ENCODE measurements at places on chromosomes 12 and 14.
A peak's percentile ranks its signal among the peaks of the same experiment; 100 is the strongest.

- no peak for DNase-seq
These were observed 35.8 kb downstream of the OTX2 start for GRCh38 chr14:56774503-56774902.

GRCh38 chr12:59444932-59445331 is 150.9 kb upstream of the SLC16A7 start:
- no peak for DNase-seq

GRCh38 chr12:106114447-106115068 is 24.2 kb downstream of the NUAK1 start:
- no peak for DNase-seq

- DNase-seq: peak; percentile 47
These were observed 831 bp upstream of the NKX2-1 start for GRCh38 chr14:36520601-36521525.

DNA sequence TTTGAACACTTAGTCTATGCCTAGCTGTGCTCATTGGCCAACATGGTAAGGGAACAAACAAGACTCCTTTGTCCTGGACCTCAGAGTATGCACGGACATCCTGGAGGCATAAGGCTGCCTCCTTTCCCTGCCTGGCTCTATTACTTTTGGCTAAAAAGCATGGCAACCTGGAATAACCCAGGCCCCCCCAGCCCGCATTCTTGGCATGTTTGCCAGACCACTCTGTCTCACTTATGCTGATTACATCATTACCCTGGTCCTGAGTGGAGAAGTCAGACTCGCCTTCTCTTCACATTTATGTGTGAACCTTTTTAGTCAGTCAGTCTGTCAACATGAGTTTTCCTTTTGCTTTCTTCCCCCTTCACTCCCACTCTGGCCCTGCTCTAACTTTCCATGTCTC is 58.0 kb upstream of the ELK3 start:
- DNase-seq: no peak

DNA sequence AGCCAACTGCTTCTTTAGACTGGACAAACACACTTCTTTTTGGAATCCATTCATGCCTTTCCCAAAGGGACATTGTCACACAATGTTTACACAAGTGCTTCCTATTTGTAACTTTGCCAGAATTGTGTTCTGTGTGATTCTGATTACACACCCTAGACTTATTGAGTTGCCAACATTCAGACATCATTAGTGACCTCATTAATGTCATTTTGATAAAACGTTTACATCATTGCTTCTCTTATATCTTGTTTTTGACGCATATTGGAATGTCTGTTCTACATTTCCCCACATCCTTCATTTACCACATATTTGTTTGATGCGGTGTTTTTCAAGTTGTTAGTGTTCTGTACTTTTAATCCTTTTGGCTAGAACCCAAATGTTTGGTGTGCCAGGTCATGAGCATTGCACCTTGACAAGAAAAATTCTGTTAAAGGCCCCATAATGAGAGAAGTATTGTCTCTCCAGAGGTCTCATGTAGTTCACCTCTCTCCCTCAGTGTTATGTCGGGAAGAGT is 305.5 kb downstream of the AEBP2 start:
- DNase-seq: no peak

DNA sequence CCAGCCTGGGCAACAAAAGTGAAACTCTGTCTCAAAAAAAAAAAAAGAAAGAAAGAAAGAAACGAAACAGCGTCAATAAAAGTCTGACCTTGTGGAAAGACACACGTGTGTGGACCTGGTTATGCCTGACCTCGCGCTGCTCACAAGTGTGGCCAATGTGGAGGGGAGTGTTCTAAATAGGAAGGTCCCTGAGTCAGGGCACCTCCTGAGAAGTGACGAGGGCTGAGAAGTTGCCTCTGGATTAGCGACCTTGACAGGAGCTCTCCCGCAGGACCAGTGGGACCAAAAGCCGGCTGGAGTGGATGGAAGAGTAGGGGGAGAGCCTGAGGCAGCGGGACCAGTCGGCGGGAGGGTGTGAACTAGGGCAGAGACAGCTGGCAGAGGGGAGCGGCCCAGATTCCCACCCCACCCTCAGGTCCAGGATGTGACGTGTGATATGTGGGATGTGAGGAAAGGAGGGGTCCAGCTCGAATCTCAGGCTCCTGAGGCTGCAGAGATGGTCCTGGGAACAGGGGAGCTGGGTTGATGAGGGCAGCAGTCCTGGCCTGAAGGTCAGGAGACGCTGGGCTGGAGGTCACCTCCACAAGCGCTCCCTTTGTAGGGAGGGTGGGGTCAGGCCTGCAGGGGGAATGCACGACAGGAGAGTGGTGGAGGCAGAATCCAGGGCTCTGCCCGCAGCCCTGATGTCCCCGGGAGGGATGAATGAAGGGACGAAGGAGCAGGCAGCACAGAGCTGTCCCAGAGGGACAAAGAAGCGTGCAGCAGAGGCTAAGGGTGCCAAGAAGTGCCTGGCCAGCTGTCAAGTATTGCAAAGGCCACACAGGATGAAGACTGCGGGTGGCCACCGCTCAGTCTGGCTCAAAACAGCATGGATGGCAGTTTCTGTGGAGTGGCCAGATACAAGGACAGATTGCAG is 24.8 kb upstream of the GPR68 start:
- DNase-seq: no peak

DNA sequence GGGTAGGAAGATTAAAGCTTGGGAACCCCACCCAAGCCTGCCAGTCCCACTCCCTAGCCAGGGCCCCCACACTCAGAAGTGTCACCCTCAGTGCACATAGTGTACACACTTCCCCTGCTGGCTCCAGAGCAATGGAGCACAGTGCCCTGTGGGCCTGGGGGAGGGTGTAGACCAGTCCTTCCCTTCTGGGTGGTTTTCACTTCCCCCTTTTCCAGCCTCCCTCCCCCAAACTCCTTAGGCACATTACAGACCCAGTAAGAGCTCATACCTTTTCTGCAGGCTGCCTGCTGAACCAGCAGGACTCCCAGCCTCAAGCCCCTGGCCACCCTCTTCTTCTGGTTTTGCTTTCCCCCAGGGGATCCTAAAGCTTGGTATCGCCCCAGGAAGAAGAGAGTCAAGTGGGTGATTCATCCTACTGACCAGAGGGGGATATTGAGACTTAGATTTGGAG is at the start of gene ZNF385A:
Gene ZNF385A, minus strand, starts transcription at position 143 of the 451 bp plus-strand sequence. CDS start 219 bp downstream, outside the sequence.
- DNase-seq: no peak

DNA sequence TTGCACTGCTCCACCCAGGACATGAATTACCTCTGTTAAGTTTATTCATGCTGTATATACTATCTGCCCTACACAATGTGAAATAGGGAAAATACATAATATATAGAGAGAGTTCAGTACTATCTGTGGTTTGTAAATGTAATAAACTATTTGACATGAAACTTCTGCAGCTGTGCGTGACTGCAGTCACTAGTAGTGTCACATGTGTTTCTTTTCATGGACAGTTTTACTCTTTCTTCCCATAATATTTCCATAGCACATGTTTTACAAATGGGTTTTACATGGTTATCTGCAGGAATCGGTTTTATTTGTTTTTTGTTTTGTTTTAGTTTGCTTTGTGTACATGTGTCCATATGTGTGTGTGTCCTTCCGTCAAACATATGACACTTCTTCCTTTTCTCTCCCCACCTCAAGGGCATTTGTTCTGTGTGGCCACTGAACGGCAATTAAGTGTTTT is 1644.1 kb upstream of the FLRT2 start:
- DNase-seq: no peak

DNA sequence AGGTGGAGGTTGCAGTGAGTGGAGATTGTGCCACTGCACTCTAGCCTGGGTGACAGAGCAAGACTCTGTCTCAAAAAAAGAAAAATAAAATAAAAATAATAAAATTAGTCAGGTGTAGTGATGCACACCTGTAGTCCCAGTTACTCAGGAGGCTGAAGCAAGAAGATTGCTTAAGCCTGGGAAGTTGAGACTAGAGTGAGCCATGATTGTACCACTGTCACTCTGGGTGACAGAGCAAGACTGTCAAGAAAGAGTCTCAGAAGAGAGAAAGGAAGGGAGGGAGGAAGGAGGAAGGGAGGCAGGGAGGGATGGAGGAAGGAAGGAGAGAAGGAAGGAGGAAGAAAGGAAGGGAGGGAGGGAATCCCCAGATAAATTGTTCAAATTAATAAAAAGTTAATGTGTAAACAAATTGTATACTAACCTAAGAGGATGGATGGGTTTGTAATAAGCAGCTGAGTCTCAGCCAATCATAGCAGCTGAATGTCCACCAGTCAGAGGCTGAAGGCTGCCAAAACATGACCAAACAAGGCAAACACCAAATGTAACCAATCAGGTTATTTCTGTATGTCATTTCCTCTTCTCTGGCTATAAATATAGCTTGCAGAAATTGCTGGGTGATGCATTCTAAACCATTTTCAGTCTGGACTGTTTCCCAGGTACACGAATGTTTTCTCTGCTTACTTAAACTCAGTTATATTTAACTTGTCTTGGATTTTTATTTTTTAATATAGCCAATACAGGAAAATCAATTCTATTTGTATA is 6.1 kb upstream of the CDCA4 start:
- no peak for DNase-seq

GRCh38 chr12:55985341-55985740 is 11.5 kb downstream of the RAB5B start:
- DNase-seq: no peak

GRCh38 chr12:116687888-116688287 is 50.0 kb downstream of the SPRING1 start:
- DNase-seq: no peak

- DNase-seq: no peak
These were observed 333.9 kb upstream of the CCDC196 start for GRCh38 chr14:66152302-66152701.

- no peak for DNase-seq
These were observed 338.7 kb downstream of the ACSS3 start for GRCh38 chr12:81416571-81416970.

DNA sequence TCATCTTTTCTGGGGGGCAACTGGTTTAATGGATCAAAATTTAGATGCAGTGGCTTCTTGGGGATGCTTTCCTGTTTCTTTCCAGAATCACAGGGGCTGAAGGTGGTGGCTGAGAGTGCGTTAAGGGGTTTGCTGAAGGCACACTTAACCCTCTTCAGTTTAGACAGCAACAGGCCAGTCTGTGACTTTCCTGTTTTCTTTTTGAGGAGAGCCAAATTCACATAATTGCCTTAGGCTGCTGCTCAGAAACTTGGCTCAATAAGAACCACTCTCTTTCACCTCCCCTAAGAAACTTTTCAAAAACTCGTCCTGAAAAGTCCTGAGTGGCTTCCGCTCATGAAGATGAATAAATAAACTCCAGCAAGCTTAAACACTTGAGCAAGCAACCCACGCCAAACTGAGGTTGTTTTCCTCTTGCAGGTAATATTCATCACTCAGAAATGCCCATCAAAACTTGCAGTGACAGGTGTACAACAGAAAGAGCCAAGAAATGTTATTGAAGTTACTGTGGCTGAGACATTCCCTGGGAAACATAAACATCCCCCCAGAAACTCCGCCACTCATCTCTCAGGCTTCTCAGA is 510.4 kb downstream of the TMEM132D start:
- DNase-seq: no peak

- peak; percentile 65 for DNase-seq
These were observed 5.1 kb upstream of the PSMA3 start for GRCh38 chr14:58239244-58240195.

DNA sequence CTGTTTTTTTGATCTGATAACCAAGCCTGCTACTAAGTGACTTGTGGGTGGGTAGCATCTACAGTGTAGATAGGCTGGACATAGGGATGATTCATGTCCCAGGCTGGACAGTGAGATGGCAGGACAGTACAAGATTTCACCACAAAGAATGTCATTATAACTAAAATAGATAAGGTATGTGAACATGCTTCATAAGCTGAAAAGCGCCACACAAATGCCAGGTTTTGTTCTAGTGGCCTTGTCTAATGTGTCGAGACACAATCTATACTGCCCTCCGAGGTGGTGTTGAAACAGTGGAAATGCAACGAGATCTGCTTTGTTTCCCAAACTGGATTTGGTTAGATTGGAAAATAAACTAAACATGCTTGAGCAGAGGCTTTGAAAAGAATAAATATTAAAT is 4.4 kb downstream of the LGALS3 start:
- DNase-seq: no peak

DNA sequence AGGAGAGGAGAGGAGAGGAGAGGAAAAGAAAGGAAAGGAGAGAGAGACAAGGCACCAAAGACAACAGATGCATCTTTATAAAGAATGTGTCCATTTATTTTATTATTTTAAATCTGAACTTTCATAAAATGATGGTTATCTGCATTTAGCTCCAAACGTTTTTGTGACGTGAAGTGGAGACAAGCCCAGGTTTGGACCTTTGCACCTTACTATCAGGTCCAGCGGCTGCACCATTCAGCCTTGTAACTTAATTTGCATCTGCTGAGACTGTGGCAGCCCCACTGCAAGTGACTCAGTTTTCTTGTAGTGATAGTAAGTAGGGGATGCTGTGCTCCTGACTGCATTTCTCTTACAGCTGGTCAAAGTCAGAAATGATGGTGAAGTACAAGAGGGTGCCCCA is 130.7 kb downstream of the NTF3 start:
- no peak for DNase-seq

DNA sequence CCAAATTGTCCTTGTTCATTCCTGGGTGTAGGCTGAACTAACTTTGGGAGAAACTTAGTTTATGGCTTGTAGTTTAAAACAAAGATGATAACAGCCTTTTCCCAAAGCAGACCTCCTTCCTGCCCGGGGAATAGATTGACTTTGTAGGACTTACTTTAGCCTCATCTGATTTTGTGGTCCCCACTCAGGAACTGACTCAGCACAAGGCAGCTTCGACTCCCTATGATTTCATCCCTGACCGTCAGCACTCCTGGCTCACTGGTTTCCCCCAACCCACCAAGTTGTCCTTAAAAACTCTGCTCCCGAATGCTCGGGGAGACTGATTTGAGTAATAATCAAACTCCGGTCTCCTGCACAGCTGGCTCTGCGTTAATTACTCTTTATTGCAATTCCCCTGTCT is 40.1 kb upstream of the DDHD1 start:
- DNase-seq: no peak

- no peak for DNase-seq
These were observed 134.9 kb upstream of the FRMD6 start for GRCh38 chr14:51516706-51517395.

DNA sequence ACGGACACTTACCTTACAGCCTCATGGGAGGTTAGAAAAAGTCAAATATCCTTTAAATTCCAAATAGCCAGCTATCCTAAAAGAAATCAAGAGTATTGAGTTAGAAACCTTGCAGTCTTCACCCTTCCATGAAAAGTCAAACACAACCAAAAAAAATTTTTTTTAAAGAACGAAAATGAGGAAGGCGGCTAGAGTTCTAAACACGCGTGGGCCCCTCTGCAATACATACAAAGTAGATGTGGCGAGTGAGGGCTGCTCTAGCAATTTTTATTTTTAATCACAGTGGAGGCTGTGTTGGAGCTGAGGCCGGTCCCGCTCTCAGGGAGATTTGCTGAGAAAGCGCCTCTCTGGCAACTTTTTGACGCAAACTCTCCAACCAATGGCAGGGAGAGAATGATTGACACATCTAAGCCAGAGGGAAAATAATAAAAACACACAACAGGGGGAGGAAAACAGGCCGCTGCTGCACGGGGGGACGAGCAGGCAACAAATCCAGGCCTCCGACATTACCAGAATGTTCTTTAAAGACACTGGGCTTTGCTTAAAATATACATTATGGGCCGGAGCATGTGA is at the start of gene OTX2:
Gene OTX2, minus strand, starts transcription at position 333 of the 573 bp plus-strand sequence. CDS start 5,023 bp downstream, outside the sequence.
- no peak for DNase-seq

- no peak for DNase-seq
These were observed 268.5 kb downstream of the ALG10B start for GRCh38 chr12:38585086-38585485.

- no peak for DNase-seq
These were observed 7.5 kb upstream of the SAV1 start for GRCh38 chr14:50675597-50675996.

GRCh38 chr14:78164226-78164853 is 5.8 kb upstream of the NRXN3 start:
- DNase-seq: peak; percentile 43

All from progenitor cell of endocrine pancreas (in vitro differentiated cells).